NCI-H524 treated with DMSO at 0.1 percent for 48 hours (cell line): ENCODE measurements at places on chromosomes 1 and 21.

DNA sequence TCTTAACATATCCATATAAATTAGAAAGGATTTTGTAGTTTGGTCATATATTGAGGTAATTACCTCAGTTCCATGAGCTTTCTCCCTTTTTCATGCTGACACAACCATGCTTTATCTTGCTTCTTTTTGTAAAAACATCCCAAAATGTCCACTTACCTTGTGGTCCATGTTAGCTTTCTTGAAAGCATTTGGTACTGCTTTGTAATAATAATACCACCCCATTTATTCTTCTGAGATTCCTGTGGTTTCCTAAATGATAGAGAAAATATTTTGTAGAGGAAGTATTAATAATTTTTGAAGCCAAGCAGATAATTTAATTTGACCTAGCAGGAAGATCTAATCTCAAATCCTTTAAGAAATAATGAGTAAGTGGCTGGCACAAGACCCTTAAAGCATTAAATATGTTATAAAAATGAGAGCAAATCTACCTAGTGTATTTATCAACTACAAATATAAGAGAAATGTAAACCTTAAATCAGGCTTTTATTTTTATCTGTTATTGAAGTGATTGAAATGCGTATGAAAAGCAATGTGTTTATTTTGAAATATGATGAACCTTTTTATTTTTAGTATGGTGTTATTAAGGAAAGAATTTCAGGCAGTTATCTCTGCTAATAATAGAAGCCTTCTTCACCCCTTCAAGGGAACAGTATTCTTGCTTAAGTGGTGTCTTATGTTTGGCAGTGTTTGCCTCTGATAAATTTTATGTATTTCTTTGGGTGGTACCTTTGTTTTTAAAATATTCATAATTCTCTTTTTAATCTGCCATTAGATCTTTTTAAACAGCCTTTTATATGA is 9.2 kb downstream of the PRKAA2 start:
- DNase-seq: no peak

- no peak for DNase-seq
Observed at GRCh38 chr1:41045740-41046139, 24.2 kb upstream of the SLFNL1 start.

GRCh38 chr1:27145934-27146354 is 9.0 kb downstream of the SLC9A1 start:
- no peak for DNase-seq

DNA sequence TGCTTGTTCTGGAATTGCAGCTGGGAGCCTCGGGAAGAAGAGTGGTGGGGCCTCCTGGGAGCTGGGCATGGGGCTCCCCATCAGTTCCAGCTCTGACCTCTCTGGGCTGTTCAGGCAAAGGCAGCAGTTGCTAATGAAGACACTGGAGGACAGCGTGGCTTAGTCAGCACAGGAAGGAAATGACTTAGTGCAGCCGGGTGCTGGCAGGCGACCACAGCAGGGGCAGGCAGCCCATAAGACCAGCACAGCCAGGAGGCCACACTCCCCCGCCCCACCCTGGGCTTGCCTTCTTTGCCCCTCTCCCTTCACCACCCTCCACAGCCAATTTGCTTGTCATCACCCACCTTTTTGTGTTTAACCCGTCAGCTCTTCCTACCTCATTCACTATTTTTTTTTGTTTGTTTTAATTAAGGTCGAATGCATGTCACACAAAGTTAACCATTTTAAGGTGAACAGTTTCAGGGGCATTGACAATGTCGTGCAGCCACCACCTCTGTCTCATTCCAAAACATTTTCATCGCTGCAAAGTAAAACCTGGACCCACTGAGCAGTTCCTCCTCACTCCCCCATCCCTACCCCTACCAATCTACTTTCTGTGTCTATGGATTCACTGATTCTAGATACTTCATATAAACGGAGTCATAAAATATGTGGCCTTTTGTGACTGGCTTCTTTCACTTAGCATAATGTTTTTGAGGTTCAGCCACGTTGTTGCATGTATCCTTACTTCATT is 10.9 kb downstream of the OLIG2 start:
- DNase-seq: no peak

- peak; percentile 77 for DNase-seq
Observed at GRCh38 chr1:14820295-14821085, 222.0 kb downstream of the KAZN start.
